ENCODE measurements at places on chromosomes 2 and 18.

- DNase-seq = no peak
These were observed 195.0 kb downstream of the BCL11A start for GRCh38 chr2:60358476-60358875.

GRCh38 chr2:8535821-8536685 lies 145.8 kb upstream of the ID2 start:
- no peak for DNase-seq

DNA sequence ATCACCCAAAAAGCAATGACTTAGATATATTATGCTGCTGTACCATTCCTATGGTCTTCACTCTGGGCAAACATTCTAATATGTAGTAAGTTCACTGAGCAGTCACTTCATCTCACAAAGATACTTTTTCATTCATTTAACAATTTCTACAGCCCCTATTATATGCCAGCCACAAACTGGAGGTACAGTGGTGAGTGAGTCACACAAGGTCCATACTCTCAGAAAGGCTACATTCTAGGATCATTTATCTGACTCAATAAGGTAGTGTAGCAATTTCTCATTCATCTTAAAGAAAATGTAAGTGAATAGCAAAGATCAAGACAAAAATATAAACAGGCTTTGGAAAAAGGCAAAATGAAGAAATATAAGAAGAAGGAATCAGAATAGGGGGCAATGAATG lies 40.5 kb downstream of the NHEJ1 start:
- no peak for DNase-seq

- DNase-seq = no peak
These were observed 548.2 kb downstream of the CBLN2 start for GRCh38 chr18:71995904-71996465.

- DNase-seq = peak; percentile 39
These were observed 19.1 kb upstream of the ARHGAP25 start for GRCh38 chr2:68715353-68716041.

DNA sequence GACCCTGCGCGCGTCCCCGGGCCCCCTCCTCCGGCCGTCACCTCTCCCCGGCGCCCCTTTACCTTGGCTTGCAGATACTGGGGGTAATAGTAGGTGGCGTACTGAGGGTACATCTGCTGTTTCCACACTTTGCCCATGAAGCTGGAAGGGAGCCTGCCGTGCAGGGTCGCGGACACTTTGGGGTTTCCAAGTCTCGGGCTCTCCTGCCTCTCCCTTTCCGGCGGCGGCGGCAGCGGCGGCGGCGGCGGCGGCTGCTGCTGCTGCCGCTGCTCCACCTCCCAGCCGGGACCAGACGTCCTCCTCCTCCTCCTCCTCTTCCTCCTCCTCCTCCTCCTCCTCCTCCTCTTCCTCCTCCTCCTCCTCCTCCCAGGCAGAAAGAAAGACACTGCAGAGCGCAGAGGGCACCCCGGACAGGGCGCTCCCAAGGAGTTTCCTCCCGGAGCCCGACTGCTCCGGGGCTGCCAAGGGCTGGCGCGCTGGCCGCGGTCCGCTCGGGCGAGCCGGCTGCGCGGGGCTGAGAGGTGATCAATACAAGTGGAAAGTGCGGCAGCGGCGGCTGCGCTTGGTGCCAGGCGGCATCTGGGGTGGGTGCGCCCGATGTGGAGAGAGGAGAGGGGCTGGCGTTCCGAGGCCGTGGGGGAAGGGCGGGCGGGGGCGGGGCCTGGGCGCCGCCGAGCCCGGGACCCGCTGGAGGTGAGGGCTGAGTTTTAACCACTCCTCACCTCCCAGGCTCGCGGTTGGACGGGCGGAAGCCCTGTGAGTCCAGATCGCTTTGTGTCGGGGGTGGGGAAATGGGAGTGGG lies at the start of gene RBMS1:
RBMS1 (minus strand) TSS at position 581 of the 802 bp plus-strand sequence; CDS start at position 137, 444 bp downstream.
- DNase-seq = peak; percentile 47

Measured in CD4-positive, alpha-beta memory T cell (primary cell).